Articular chondrocyte of knee joint (primary cell): ENCODE measurements at places on chromosomes 5 and 9. TPM values are rescaled to one million over a fixed set of nuclear protein-coding genes. Genes with fewer than 3 reads are reported as not detected.

The ZNG1F gene
- 6.5 and 8.9 TPM in 2 replicates for total RNA-seq

The CCNO gene
- total RNA-seq = 1.8 and 2.0 TPM in 2 replicates

The NR2F1-AS1 gene
- 4.9 and 5.4 TPM in 2 replicates for total RNA-seq

The CD72 gene
- total RNA-seq = 2.7 and 2.8 TPM in 2 replicates

The SPINK7 gene
- not detected in 2 replicates for total RNA-seq

The SPATA31A3 gene
- not detected in 2 replicates for total RNA-seq

The SPATA31D4 gene
- total RNA-seq = not detected in 2 replicates

The C9orf43 gene
- 0.43 and 0.52 TPM in 2 replicates for total RNA-seq

The TLR4 gene
- total RNA-seq = 7.4 and 8.1 TPM in 2 replicates

The KCNV2 gene
- total RNA-seq = not detected in 2 replicates

The C5orf52 gene
- not detected in 2 replicates for total RNA-seq

The PCDHGB2 gene
- total RNA-seq = 6.5 and 6.8 TPM in 2 replicates

The OBP2B gene
- total RNA-seq = not detected in 2 replicates

The WNK2 gene
- total RNA-seq = 0.11 and 0.13 TPM in 2 replicates

The CORO2A gene
- 0.91 and 1.6 TPM in 2 replicates for total RNA-seq

The FSTL4 gene
- total RNA-seq = under 0.01 TPM in 1 of 2 replicates, not detected in the other

The MOB3B gene
- total RNA-seq = 0.13 and 0.22 TPM in 2 replicates

The LTC4S gene
- total RNA-seq = 0.86 and 3.4 TPM in 2 replicates

The EIF4E1B gene
- total RNA-seq = not detected in 2 replicates

The TLX3 gene
- not detected in 2 replicates for total RNA-seq

The CCL27 gene
- total RNA-seq = 0.32 TPM in 1 of 2 replicates, not detected in the other

The NOXA1 gene
- total RNA-seq = 0.39 and 0.65 TPM in 2 replicates

The ANKRD34B gene
- not detected in 2 replicates for total RNA-seq

The SLC23A1 gene
- not detected in 2 replicates for total RNA-seq

The PTGES gene
- 27.6 and 38.0 TPM in 2 replicates for total RNA-seq

The SYNPO gene
- total RNA-seq = 9.7 and 12.5 TPM in 2 replicates

The SMIM3 gene
- 37.1 and 50.4 TPM in 2 replicates for total RNA-seq

The CDX1 gene
- total RNA-seq = 0.22 TPM in 1 of 2 replicates, not detected in the other

The PITX1 gene
- 162 and 175 TPM in 2 replicates for total RNA-seq

The ENDOG gene
- 14.1 and 15.7 TPM in 2 replicates for total RNA-seq
